ENCODE measurements at places on chromosomes 2 and 18. TPM values are rescaled to one million over a fixed set of nuclear protein-coding genes. Genes with fewer than 3 reads are reported as not detected.

SAG gene
- total RNA-seq: 0.11 TPM

MREG gene
- total RNA-seq: 9.8 TPM

GREB1 gene
- 2.4 TPM for total RNA-seq

STEAP3 gene
- total RNA-seq: 1.7 TPM

ACP1 gene
- total RNA-seq: 104 TPM

NIF3L1 gene
- total RNA-seq: 13.3 TPM

UPP2 gene
- total RNA-seq: not detected

Data from natural killer cell (primary cell).